Posterior vena cava (tissue), 2 donors: ENCODE measurements at places on chromosomes 13 and 19. TPM values are rescaled to one million over a fixed set of nuclear protein-coding genes. Genes with fewer than 3 reads are reported as not detected.
A peak's percentile ranks its signal among the peaks of the same experiment; 100 is the strongest.

GRCh38 chr13:47865883-47866282 lies 135.2 kb downstream of the SUCLA2 start:
- no peak for DNase-seq

DNA sequence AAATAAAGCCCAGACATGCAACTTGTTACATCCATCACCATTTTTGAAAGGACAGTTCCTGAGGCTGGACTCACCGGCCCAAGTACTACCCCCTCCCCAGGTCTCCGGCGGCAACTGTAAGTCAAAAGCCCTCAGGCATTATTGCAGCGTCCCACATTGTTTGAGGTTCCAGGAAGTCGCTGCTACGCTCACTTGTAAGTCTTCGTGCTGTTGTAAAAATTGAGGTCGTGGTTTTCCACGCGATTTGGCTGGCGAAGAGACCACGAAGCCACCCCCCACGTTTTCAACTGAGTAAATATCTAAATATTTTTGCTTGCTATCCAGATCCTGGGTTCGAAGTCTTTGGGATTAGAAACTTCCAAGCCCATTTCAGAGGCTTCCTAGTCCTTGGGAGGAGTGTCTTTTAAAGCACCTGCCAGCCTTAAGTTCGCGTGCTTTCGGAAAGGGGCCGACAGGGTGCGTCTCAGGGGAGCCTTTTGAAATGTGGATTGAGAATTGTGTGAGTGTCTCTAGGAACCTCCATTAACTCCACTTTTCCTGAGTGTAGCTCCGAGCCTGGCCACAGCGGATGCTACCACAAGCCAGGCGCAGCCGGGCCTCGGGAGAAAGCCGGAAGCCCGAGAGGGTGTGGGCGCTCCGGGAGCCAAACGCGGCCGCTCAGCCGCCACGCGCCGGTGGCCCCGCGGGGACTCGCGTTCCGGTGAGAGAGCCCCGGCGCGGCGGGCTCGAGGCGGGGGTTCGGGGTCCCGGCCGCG lies 434 bp upstream of the FNDC3A start:
- DNase-seq = no peak

DNA sequence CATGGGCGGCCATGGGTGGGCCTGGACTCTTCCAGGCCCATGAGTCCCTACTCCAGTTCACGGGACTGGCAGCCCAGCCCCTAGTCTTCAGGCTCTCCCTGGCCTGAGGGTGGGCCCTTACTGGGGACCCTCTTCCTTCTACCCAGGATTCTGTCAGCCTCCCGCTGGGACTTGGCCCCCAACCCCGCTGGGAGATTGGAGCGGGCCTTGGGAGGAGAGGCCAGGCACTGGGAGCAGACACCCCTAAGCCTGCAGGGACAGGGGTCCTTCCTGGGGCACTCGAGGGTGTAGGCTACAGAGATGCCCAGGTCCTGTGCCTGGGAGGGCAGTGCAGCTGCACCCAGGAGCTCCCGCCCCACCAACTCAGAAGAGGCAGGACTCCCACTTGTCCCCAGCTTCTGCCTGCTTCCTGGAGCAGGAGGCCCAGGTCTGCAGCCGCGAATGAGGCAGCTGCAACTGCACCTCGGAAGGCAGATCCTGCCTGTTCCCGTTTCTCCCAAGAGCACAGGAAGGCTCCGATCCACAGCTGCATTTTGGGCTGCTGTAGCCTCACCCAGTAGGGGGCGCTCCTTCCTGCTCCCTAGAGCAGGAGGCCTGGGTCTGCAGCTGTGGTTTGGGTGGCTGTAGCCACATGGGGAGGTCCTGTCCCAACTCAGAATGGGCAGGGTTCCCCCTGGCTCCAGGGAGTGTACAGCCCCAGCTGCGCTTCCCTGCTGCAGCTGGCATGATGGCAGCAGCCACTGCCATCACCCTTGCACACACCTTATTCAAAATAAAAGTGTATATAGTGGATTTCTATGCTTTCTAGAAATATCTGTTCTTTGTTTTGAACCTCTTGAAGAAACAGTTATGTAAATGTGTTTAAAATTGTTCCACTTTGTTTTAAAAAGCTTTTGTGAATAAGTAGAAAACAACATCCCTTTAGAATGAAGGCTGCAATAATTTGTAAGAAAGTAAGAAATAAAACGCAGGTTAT lies 46.8 kb downstream of the TEX26 start:
- DNase-seq = no peak

GRCh38 chr19:56066152-56067023 lies 54.7 kb downstream of the ZNF787 start:
- DNase-seq = peak; percentile 90

DNA sequence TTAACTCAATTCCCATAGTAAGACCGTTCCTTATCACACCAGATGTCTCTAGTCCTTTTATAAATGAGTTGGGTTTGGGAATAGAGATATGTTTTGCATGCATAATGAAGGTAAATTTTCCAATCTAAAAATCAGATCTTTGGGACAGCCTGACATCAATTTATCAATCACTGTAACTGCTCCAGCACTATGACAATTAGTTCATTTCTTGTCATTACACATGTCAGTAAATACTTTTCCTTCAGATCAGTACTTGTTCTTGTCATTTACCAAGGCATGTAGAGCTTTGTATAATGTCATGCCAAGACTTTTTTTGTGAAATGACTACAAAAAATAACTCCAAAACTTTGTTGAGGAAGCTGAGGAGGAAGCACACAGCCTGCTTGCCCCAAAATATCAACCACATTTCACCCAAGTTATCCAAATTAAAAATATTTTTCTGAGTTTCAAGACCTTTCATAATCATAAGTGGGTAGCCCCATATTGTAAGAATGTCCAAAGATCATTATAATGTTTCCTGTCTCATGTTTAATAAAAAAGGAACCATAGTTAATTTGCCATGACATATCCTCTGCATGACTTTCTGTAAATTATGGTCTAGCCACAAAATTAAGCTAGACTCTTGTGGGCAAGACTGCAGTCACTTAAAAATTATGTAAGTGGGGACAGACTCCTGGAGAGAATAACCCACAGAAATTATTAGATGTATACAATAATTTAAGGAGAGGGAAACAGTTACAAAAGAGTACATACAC lies 586.8 kb downstream of the TBC1D4 start:
- no peak for DNase-seq

- no peak for DNase-seq
These were observed 70.6 kb downstream of the ATP11A start for GRCh38 chr13:112760435-112760834.

GRCh38 chr19:55353356-55353802 lies 1.1 kb downstream of the COX6B2 start:
- no peak for DNase-seq

GRCh38 chr19:50432221-50433028 lies at the start of gene MYBPC2:
Gene MYBPC2 (plus strand): TSS chr19:50432892. CDS start chr19:50432954, 62 bp downstream.
- DNase-seq = no peak

DNA sequence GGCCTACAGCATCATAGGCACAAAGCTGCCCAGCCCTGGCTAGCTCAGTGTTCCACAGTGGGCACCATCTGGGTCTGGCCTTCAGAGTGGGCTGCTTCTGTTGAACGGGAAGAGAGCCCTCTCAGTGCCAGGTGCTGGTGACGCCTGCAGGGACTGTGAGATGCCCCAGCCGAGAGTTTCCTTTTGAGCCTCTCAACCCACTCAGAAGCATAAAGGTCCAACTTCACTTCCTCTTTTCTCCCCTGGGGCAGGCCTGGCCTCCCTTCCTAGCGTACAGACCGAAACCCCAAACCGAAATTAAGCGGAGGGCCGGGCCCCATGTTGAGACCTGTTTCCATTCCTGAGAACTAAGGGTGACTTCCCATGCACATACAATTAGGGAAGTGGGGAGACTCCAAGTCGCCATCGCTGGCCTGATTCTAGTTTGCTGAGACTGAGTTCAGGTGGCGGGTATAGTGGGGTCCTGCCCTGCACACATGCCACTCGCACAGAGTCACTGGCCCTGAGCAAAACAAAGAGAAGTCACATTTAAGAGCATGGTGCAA lies 6.9 kb downstream of the RAB8A start:
- peak; percentile 88 for DNase-seq

DNA sequence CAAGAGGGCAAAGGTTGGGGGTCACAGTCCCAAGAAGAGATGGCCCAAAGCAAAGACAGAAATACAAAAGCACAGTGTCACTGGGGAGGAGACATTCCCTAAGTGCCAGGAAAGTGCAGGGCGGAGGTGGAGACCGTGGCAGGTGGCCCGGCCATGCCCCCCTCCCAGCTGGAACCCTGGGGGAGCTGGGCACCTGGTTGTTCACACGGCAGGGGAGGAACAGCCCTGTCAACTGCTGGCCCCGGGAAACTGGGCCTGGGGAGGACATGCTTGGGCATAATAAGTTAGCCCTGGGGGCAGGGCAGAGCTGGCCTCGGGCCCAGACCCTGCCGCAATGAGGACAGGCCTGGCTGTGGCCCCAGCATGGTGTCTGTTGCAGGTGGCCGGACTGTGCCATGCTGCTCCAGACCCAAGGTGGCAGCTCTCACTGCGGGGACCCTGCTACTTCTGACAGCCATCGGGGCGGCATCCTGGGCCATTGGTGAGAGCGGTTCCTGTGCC lies 7.4 kb downstream of the HPN start:
- DNase-seq = peak; percentile 77

GRCh38 chr13:92461831-92462230 lies 764.8 kb upstream of the GPC6 start:
- no peak for DNase-seq

- DNase-seq = no peak
These were observed 15.9 kb upstream of the PAK4 start for GRCh38 chr19:39109641-39110040.

DNA sequence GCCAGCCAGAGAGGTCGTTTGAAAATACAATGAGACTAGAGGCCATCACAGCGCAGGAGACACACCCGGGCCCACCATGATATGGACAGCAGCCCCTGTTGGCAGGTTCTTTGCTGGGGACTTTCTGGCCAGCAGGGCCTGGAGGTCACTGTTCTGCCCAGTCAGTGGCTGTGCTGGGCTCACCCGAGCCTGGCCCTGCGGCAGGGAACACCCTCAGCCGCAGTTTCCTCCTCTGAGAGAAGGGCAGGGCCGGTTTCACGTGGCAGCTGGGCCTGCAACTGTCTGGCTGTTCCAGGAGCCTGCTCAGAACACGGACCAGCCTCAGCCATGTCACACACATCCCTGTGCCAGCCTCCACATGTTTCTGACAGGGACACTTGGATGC lies 39.4 kb downstream of the ADPRHL1 start:
- DNase-seq = peak; percentile 73

DNA sequence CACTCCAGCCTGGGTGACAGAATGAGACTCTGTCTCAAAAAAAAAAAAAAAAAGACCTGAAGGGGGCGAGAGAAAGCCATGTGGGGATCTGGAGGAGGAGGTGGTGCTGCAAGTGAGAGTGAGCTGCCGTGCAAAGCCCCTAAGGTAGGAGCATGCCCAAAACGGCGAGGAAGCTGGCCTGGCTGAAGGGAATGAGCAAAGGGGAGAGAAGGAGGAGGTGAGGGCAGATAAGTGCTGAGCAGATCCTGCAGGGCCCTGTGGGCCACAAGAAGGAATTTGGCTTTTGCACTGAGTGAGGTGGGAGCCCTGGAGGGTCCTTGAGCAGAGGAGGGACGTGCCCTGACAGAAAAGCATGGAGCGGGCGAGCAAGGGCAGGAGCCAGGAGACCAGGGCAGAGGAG lies 19.4 kb upstream of the ADGRE5 start:
- DNase-seq = no peak

DNA sequence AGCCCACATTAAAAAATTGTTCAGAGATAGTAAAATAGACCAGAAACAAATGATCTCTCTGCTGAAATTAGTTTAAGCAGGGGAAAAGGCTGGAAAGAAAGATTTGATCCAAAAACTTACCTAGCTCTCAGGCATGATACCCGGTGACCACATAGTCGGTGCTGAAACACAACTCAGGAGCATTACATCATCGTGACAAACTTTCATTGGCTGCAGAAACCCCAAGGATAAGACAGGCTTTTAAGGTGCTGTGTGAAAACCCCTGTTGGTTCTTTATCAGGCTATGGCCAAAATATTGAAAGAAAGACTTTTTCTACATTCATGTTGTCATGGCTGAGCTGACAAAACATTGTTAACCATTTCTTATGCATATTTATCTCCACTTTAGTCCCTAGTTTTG lies 171.7 kb upstream of the KLF12 start:
- DNase-seq = no peak

- DNase-seq = no peak
These were observed 7.5 kb downstream of the CYP2A13 start for GRCh38 chr19:41095703-41096102.

DNA sequence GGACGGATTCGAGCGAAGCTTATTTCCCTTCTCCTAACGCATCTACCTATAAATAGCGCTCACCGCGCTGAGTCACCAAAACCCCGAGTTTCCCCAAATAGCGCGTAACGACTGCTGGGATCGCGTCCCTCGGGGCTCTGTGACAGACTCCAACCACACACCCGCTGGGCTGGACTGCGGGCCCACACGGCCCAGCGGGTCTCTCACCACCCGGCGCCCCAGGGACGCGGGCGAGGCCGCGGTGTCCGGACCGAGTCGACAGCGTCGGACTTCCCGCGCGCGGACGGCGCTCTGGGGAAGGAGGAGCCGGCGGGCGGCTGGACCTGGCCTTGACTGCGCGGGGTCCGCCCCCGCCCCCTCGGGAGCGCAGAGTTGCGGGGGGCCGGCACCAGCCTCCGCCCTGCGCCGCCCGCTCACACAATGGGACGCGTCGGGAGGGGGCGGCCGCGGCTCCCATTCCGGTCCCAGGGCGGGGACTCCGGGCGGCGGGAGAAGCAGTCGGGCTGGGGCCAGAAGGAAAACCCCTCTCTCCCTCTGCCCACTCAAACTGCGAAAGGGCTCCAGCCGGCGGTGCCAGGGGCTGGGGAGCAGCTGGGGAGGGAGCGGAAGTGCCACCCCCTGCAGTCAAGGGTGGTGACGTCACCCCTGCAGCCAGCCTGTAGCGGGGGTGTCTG lies 108.8 kb downstream of the KCNRG start:
- no peak for DNase-seq

- no peak for DNase-seq
These were observed 235.9 kb downstream of the DCT start for GRCh38 chr13:94243551-94243950.

- peak; percentile 87 for DNase-seq
These were observed 12.1 kb downstream of the KLHL26 start for GRCh38 chr19:18648973-18649315.

GRCh38 chr19:2575734-2576481 lies 100.0 kb downstream of the GADD45B start:
- DNase-seq = peak; percentile 97

DNA sequence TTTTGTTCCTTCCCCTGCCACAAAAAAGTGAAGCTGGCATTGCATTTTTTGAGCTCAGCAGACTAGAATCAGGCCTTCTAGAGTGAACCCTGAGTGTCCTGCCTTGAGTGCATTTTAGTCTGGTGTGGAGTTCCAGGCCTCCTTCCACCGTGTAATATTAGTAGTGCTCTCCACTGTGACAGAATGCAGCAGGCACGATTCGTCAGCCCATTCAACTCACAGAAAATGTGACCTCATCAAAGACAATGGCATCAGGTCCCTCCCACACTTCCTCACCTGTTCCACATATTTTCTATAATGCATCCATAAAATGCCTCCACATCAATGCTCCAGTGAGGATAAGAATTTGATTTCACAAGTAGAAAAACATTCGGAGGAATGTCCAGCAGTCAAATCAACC lies 227.6 kb downstream of the FGF9 start:
- DNase-seq = no peak

- no peak for DNase-seq
These were observed 28.2 kb upstream of the GPI start for GRCh38 chr19:34336781-34337271.

The LIPE gene
- 6.7 TPM for total RNA-seq

The TPTE2 gene
- not detected for total RNA-seq

The PNPLA6 gene
- total RNA-seq = 79.3 TPM

The LGALS4 gene
- total RNA-seq = 0.86 TPM

The MIR17HG gene
- total RNA-seq = 2.6 TPM

The LRRC8E gene
- total RNA-seq = not detected

The C13orf42 gene
- total RNA-seq = not detected

The DOHH gene
- 10.7 TPM for total RNA-seq

The LMTK3 gene
- total RNA-seq = 0.57 TPM
